ENCODE measurements at places on chromosomes 4 and X. TPM values are rescaled to one million over a fixed set of nuclear protein-coding genes. Genes with fewer than 3 reads are reported as not detected.

CITED1 gene
- not detected for total RNA-seq

SUPT20HL2 gene
- total RNA-seq, result not detected

RNF113A gene
- total RNA-seq, result 20.4 TPM

RTL3 gene
- total RNA-seq, result not detected

GRIA2 gene
- not detected for total RNA-seq

KDR gene
- 4.3 TPM for total RNA-seq

SH3BP2 gene
- 16.7 TPM for total RNA-seq

SASH3 gene
- total RNA-seq, result not detected

SSX2 gene
- not detected for total RNA-seq

EDA2R gene
- 4.0 TPM for total RNA-seq

FOXR2 gene
- total RNA-seq, result not detected

ATP6AP2 gene
- total RNA-seq, result 141 TPM

SOX3 gene
- total RNA-seq, result not detected

CENPVL1 gene
- not detected for total RNA-seq

GPRASP3 gene
- 1.6 TPM for total RNA-seq

SLC6A8 gene
- 29.3 TPM for total RNA-seq

CXCL11 gene
- total RNA-seq, result not detected

ABLIM2 gene
- total RNA-seq, result not detected

PPEF2 gene
- total RNA-seq, result not detected

CCDC149 gene
- 22.2 TPM for total RNA-seq

NLGN3 gene
- 3.1 TPM for total RNA-seq
